Brain (organoid and tissue), 16 donors: ENCODE measurements at places on chromosomes 7 and 10.

GRCh38 chr10:96374639-96374984, 15.8 kb upstream of the OPALIN start:
- DNase-seq: peak; percentile 17

DNA sequence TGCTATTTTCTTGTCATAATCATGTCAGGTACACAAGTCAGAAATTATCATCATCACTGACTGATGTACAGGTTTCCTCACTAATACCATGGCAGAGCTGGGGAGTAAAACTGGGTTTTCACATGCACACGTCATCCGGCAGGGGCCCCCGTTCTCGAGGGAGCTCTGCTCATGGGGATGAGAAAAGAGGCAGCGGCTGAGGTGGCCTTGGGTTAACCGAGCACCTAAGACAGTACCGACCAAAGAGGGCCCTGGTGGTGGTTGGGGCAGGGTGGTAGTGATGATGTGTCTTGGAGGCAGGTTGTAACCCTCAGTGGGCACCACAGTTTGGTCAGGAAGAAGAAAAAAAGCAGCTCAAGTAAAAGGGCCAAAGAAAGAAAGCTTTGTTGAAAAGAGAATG, 12.1 kb upstream of the TRPV6 start:
- DNase-seq: no peak

DNA sequence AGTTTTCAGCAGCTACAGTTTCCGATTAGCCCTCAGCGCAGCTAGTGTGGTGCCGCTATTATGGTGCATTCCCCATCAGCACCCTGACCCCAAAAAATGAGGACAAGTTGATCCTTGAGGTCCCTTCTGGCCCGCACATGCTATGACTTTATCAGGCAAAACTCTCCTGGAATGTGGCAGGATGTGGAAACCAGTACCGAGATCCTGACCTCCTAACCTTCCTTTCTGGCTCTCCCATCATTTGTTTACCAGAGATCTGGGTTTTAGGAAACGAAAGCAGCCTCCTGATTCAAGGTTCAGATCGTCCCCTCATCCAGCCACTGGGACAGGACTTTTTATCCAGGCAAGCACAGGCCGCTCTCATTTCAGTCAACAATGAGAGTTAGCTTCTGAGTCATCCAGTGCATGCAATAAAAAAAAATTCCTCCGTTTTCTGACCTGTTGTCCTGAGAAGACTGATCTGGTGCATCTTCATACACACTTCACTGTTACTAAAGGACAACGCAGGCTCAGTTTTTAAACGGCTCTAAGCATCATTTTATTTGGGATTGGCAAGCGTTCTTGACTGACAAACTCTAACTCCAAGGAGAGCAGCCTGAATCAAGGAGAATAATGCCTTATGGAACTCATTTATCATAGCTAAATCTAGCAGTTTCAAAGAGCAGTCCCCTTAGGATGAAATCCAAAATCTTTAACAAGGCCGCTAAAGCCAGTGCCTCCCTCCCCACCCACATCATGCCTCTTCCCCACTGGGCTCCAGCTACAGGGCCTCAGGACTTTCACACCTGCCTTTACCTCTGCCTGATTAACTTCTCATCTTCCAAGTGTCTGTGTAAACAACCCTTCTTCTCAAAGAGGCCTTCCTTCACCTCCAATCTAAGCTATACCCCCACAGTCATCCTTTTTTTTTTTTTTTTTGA, 17.1 kb downstream of the PDLIM1 start:
- no peak for DNase-seq

DNA sequence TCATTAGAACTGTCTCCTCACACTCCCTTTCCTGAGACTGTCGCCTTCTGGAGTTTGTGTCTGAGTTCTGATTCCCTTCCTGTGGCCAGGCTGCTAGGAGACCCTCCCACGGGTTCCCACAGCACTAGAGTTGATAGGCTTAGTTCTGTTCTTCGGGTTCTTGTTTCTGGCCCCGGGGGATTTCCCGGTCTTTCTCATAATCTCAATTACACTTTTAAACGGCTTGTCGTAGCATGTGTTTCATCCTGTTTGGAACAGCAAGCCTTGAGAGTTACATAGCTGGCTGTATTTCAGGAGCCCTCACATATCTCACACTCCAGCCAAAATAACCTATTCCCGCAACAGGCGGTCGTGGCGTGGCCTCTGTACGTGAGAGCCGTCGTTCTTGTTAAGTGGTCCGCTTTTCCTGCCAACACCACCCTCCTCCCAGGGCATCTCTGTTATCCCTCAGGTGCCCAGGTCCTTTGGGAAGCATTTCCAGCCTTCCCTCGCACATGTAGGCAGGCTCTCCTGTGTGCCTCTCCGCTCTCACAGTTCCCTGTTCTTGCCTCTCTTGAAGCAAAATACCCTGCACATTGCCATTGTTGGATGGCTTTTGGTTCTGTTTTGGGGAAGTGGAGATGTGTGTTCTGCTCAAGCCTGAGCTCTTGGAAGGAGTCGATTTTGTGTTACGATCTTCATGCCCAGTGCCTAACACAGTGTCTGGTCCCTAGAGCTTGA, 46.0 kb downstream of the CDC123 start:
- no peak for DNase-seq

DNA sequence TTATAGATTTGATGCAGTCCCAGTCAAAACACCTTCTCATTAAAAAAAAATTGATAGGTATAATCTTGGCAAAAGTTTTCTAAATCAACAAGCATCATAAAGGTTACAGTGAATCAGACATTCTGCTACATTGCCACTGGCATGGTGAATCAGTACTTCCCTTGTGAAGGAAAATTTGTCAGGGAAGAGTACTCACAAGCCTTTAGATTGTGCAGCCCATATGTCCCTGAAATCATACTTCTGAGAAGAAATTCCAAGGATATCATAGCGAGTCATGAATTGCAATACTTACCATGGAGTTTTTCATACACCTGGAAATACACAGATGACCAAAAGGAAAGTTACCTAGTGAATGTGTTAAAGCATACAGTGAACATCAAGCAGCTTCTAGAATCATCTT, 17.2 kb downstream of the VSTM2A start:
- no peak for DNase-seq

GRCh38 chr7:135774284-135774683, 25.7 kb upstream of the FAM180A start:
- peak; percentile 38 for DNase-seq

DNA sequence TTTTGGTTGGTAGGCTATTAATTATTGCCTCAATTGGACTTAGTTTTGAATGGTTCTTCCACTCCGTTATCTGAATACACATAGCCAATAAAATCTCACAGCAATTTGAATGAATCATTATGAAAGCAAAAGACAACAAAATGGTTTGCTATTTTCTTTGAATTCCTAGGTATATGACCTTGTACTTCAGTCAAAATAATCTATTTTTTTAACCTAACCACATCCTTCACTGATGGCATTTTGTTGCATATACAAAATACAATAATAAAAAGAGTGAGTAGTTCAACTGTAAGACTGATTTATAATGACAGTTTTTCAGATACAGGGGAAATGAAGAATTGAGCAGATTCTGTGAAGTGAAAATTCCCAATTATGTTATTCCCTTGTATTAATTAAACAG, 433.1 kb downstream of the HTR7 start:
- no peak for DNase-seq

- DNase-seq: no peak
Observed at GRCh38 chr7:90111-91063, 102.0 kb upstream of the FAM20C start.

DNA sequence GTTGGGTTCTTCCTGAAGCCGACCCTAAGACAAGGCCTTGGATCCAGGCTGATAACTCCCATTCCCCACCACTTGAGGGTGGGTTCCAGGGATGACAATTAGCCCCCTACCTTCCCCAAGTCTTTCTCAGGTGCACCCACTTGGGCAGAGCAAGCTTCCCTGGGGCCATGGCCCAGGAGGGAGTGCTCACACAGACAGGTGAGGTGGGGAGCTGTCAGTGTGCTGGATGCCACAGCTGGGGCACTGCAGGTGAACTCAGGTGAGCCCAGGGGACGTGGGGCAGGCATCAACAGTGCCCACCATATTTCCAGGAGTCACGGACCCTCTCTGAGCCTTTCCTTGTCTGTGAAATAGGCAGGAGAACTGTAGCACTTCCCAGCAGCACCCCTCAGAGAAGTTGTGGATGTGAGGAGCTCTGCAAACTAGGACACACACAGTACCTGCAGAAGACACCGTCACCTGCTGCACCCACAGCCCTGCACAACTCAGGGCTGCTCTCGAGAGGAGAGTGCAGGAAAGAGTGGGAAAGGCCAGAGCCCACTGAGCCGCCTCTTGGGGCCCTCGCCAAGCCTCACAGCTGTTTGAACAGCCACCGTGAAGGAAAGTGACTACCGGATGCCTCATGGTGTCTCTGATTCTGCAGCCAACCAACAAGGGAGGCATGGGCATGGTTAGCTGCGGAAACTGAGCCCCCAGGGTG, 17.9 kb downstream of the SH3PXD2A start:
- no peak for DNase-seq

DNA sequence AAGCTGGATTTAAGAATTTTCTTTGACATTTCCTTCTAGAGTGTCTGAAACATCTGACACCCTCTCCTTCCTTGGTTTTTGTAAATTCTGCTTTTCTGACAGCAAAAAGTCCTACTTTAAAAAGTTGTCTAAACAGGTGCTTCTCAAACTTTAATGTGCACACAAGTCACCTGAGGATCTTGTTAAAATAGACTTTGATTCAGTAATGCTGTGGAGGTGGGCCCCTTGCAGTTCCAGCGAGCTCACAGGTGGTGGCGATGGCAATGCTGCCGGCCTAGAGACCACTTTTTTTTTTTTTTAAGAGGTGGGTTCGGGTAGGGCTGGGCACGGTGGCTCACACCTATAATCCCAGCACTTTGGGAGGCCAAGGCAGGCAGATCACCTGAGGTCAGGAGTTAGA, 77.1 kb downstream of the ABCC2 start:
- no peak for DNase-seq

- no peak for DNase-seq
Observed at GRCh38 chr10:124145109-124145870, 51.9 kb upstream of the CHST15 start.
